Spleen (tissue), 13 donors: ENCODE measurements at places on chromosomes 1 and 21. TPM values are rescaled to one million over a fixed set of nuclear protein-coding genes. Genes with fewer than 3 reads are reported as not detected.

- H3K4me3 ChIP-seq = no peak overlapping the region
- no peak overlapping the region for H3K27ac ChIP-seq
- H3K4me1 ChIP-seq = no peaks in the 10 kb centered on the region
- H3K27me3 ChIP-seq = no peaks in the 10 kb centered on the region
- H3K36me3 ChIP-seq = no peaks in the 10 kb centered on the region
Measured at GRCh38 chr21:36204980-36205379, 48.4 kb downstream of the DOP1B start.

DNA sequence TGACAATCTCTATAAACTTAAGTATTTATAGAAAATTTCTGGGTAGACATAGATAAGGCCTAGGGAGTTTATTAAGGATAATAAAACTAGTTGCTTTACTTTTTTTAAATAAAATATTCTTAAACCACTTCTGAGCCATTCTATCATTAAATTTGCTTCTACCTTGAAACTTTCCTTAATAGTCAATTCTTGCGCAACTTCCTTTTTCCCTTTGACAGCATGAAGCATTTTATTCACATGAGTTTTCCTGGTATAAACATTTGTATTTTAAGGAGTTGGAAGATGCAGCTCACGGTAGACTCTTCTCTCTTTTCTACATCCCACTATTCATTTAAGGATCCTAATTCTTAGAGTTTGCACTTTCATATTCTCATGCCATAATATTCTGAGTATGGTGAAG is 75.8 kb upstream of the DPH5 start:
- no peaks in the 10 kb centered on the region for H3K27me3 ChIP-seq
- H3K36me3 ChIP-seq = no peaks in the 10 kb centered on the region
- H3K4me1 ChIP-seq = no peaks in the 10 kb centered on the region
- H3K27ac ChIP-seq = no peak overlapping the region
- no peak for DNase-seq

Gene HES2
- not detected for polyA plus RNA-seq

DNA sequence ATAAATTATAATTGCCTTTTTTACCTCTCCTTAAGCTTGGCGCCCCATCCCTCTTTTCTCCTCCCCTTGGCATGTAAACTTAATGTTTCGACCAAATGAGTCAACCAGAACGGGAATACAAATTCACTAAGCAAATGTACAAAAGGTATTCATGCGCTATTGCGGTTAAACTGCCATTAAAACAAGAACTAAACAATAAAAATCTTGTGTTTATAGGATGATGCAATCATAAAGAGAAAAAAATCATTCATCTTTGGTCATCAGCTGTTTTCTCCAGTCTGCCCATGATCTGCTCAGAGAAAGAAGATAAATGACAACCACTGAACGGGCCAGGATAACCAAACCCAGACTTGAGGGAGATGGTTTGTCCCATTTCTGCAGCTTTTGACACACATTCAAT is 534.2 kb upstream of the PLXNA2 start:
- no peaks in the 10 kb centered on the region for H3K27me3 ChIP-seq
- H3K27ac ChIP-seq = no peak overlapping the region
- no peak overlapping the region for H3K4me3 ChIP-seq
- DNase-seq = no peak
- H3K36me3 ChIP-seq = no peaks in the 10 kb centered on the region
- no peaks in the 10 kb centered on the region for H3K4me1 ChIP-seq

Gene TRPM2
- polyA plus RNA-seq = 44.1 TPM

DNA sequence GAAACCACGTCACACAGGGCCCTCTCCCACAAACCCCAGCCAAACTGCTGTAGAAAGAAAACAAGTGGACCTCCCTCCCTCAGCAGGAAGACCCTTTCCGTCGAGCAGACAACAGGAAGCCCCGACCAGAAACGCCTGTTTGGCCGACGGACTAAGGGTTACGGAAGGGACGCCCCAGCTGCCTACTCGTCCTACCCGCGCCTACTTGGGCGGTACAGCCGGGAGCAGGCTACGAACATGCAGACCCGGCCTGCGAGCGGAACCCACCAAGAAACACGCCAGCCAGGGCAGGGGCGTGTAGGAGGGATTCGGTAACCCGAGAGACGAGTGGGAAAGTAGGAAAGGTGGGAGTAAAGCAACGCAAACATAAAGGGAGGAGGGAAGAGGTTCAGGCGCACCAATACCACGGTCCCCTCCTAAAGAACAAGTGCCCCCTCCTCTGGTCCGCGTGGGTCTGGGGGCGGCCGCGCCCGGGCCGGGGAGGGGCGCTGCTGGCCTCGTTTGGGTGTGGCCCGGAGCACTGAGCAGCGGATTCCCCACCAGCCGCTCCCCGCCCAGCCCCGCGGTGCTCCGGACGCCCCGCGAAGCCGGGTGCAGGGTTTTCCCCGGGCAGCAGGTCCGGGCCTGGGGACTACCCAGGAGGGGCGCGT is 450 bp downstream of the S100A10 start:
- no peaks in the 10 kb centered on the region for H3K36me3 ChIP-seq
- peaks cover 5% of the 10 kb centered on the region for H3K27me3 ChIP-seq
- peak overlapping the region; percentile 72 for H3K27ac ChIP-seq
- DNase-seq = peak; percentile 83
- peaks cover 78% of the 10 kb centered on the region for H3K4me1 ChIP-seq

Gene SYNC
- 4.5 TPM for polyA plus RNA-seq

Gene CYP2J2
- 0.26 TPM for polyA plus RNA-seq

DNA sequence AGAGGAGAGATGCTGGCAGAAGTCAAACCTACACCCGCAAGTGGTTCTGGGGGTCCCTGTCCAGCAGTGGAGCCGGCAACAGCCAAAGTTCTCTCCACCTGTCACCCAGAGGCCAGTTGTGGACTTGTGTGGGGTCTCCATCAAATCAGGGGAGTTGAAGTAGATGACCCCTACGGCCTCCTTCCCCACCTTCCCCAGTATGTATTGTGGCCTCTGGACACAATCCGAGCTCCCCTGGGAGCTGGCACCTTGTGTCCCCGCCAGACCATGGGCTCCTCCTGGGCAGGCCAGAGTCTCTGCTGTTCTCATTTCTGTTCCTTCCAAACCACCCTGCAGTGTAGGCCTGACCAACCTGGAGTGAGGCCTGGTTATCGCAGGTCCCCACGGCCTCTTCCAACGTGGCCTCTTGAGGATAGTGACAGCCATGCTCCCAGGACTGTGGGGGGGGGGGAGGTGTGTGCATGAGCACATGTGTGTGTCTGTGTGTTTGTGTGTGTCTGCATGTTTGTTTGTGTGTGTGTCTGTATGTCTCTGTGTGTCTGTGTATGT is 246.4 kb downstream of the MATN1 start:
- H3K4me3 ChIP-seq = no peak overlapping the region
- no peaks in the 10 kb centered on the region for H3K36me3 ChIP-seq
- no peaks in the 10 kb centered on the region for H3K27me3 ChIP-seq
- peak; percentile 53 for DNase-seq
- no peak overlapping the region for H3K27ac ChIP-seq
- H3K4me1 ChIP-seq = no peaks in the 10 kb centered on the region

GRCh38 chr1:7177021-7177420 is 391.8 kb downstream of the CAMTA1 start:
- H3K36me3 ChIP-seq = no peaks in the 10 kb centered on the region
- no peaks in the 10 kb centered on the region for H3K27me3 ChIP-seq
- H3K27ac ChIP-seq = no peak overlapping the region
- H3K4me3 ChIP-seq = no peak overlapping the region

DNA sequence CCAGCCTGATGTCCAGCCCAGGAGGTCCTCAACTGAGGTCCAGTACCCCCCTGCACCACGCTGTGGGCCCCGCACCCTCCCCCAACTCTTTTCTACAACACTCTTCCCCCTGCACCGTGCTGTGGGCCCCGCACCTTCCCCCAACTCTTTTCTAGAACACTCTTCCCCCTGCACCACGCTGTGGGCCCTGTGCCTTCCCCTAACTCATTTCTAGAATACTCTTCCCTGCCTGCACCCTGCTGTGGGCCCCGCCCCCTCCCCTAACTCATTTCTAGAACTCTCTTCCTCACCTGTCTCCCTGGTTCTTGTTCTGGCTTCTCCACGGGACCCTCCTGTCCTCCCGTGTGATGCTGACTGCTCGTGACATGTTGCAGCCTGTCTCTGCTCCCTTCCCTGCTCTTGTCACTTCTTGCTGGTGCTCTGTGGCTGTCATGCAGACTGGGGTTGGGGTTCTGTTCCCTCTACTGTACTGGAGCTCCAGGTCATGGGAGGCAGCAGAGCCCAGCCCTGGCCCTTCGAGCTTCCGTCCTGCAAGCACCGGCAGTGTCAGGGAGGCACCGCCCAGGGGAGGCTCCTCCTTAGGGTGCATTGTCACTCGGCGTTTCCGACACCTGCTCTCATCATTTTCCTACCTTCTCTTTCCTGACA is 160.1 kb upstream of the COL6A1 start:
- no peak overlapping the region for H3K27ac ChIP-seq
- H3K36me3 ChIP-seq = no peaks in the 10 kb centered on the region
- no peaks in the 10 kb centered on the region for H3K27me3 ChIP-seq

Gene PRMT2
- 57.8 TPM for polyA plus RNA-seq

GRCh38 chr1:52641307-52641706 is 8.3 kb downstream of the SHISAL2A start:
- H3K4me1 ChIP-seq = peaks cover 74% of the 10 kb centered on the region
- no peaks in the 10 kb centered on the region for H3K27me3 ChIP-seq
- DNase-seq = peak; percentile 75
- H3K27ac ChIP-seq = peak overlapping the region; percentile 16
- no peaks in the 10 kb centered on the region for H3K36me3 ChIP-seq
- no peak overlapping the region for H3K4me3 ChIP-seq

- H3K27me3 ChIP-seq = no peaks in the 10 kb centered on the region
- H3K4me1 ChIP-seq = peaks cover 72% of the 10 kb centered on the region
- DNase-seq = no peak
- H3K36me3 ChIP-seq = peaks cover 27% of the 10 kb centered on the region
- peak overlapping the region; percentile 34 for H3K27ac ChIP-seq
- H3K4me3 ChIP-seq = peak overlapping the region; percentile 69
Measured at GRCh38 chr1:31580513-31580870, 4.2 kb downstream of the TINAGL1 start.

DNA sequence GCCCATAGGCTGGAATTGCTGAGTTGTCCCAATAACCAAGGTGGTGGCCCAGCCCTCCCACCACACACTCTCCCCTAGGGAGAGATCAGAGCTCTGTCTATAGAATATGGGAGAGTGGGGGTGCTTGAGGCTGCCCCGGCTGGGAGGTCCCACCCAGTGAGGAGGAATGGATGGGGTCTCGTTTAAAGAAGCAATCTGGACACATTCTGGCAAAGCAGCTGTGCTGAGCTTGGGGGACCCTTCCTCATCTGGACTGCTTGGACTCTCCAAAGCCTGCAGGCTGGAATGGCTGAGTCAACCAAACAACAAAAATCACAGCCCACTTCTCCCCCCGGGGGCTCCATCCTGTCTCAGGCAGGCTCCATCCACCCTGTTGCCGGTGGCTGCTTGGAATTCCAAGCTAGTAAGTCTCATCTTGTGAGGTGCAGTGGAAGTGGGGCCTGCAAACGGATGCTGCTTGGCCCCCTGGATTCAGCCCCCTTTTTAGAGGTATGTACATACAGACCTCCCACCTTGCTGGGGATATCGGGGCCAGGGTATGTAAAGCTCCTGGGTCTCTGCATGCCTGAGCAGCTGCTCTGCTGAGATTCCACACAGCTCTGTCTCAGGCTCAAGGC is 67.1 kb upstream of the FAM78B start:
- no peak overlapping the region for H3K4me3 ChIP-seq
- H3K36me3 ChIP-seq = no peaks in the 10 kb centered on the region
- H3K27me3 ChIP-seq = no peaks in the 10 kb centered on the region
- no peak for DNase-seq
- no peak overlapping the region for H3K27ac ChIP-seq

Gene KIAA0040
- polyA plus RNA-seq = 13.7 TPM

Gene TINAGL1
- 38.0 TPM for polyA plus RNA-seq

DNA sequence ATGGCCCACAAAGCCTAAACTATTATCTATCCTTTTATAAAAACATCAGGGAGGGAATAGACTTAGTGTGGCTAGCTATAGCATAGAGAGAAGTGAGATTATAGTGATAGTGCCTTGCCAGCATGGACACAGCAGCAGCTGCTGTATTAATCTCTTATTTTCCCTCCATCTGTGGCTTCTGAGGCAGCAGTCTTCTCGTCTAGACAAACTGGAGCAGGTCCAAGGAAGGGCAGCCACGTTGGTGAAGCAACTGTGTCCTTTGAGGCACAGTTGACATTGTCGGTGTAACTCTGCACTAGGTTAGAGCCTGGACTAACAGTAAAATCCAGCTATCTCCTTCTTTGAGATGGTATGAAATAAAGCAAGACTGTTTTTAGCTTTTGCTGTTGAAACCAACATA is 131.3 kb downstream of the CACHD1 start:
- DNase-seq = no peak
- H3K27me3 ChIP-seq = no peaks in the 10 kb centered on the region
- no peaks in the 10 kb centered on the region for H3K4me1 ChIP-seq
- no peak overlapping the region for H3K4me3 ChIP-seq

Gene TRAF3IP3
- polyA plus RNA-seq = 189 TPM

DNA sequence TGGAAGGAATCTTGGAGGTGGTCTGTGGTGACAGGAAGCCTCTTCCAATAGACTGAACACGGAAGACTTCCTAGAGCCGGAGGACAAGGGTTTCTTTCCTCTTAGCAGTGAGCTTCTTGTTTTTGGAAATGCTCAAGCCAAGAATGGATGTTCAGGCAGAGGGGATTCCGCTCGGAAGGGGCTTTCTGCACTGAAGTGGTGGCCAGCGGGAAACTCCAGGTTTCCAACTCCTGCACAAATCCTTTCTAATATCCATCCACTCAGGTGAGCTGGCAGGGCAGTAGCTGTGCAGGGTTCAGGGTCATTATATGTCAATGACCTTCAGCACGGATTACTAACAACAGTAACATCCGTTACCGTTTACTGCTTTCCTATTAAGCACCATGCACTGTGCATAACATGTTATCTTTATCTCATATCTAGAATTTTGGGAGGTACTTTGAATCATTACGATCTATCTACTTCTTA is 573 bp upstream of the CPT2 start:
- peaks cover 5% of the 10 kb centered on the region for H3K36me3 ChIP-seq
- H3K27me3 ChIP-seq = no peaks in the 10 kb centered on the region
- DNase-seq = no peak
- H3K27ac ChIP-seq = peak overlapping the region; percentile 98
- H3K4me1 ChIP-seq = peaks cover 53% of the 10 kb centered on the region
- H3K4me3 ChIP-seq = peak overlapping the region; percentile 82

- no peak overlapping the region for H3K27ac ChIP-seq
- H3K4me3 ChIP-seq = no peak overlapping the region
- no peaks in the 10 kb centered on the region for H3K36me3 ChIP-seq
- no peaks in the 10 kb centered on the region for H3K27me3 ChIP-seq
- DNase-seq = no peak
Measured at GRCh38 chr1:24609949-24610517, 33.1 kb upstream of the SRRM1 start.

Gene OR2L2
- 0.32 TPM for polyA plus RNA-seq

Gene DHCR24
- 9.1 TPM for polyA plus RNA-seq

DNA sequence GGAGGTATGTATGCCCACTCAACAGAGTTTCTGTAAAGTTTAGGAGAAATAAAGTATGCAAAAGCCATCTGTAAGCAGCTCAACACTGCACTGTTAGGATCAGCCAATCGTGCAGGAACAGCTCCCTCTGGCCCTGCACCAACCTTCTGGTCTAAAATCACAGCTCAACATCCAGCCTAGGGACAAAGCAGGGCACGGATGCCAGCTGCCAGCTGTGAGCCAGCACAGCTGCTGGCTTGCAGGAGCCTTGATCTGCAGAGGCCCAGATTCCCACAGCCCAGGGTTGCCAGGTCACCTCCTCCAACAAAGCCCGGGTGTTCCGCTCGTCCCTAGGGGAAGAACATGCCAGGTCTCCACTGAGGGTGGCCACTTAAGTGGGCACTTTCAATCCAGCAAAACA is 8.6 kb downstream of the ACOT7 start:
- no peaks in the 10 kb centered on the region for H3K27me3 ChIP-seq
- no peaks in the 10 kb centered on the region for H3K36me3 ChIP-seq
- H3K27ac ChIP-seq = peak overlapping the region; percentile 27
- no peaks in the 10 kb centered on the region for H3K4me1 ChIP-seq
- no peak for DNase-seq
